ENCODE measurements at places on chromosomes 11 and 22. TPM values are rescaled to one million over a fixed set of nuclear protein-coding genes. Genes with fewer than 3 reads are reported as not detected.
A peak's percentile ranks its signal among the peaks of the same experiment; 100 is the strongest.

DNA sequence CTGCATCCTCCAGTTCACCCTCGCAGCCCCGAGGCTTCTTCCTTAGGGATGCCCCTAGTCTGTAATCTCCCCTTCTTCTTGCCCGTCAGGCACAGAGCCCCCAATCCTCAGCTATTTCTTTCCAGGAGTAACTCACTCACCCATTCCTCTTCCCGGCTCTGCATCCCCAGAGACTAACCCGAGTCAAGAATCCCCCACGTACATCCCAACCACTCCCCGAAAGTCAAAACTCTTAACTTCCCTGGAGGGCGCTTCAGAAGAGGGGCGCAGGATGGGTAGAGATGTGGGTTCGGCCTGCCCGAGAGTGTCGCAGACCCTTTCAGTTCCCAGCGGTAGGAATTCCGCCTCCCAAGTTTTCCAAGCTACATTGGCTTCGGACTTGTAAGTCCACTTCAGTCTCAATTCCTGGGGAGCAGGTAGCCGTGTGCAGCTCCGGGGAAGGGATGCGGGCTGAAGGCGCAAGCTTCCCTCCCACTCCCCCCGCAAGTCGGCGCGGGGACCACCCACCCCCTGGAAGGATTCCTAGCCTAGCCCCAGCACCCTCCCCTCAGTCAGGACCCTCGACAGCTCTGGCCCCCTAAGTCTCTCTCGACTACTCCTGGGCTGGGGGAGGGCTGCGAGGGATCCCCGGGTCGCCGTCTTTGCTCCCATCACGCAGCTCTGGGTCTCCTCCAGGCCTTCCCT, 871 bp downstream of the BDNF start:
- DNase-seq: peak; percentile 66

- no peak for DNase-seq
Observed at GRCh38 chr22:49780698-49781288, 46.9 kb downstream of the BRD1 start.

The SLC25A45 gene
- 1.1 TPM for total RNA-seq

The RCOR2 gene
- total RNA-seq: 1.1 TPM

The MTMR3 gene
- 16.7 TPM for total RNA-seq

The NNMT gene
- 76.6 TPM for total RNA-seq

The NPAS4 gene
- not detected for total RNA-seq

The MPEG1 gene
- not detected for total RNA-seq
